ENCODE measurements at places on chromosomes 12 and 14.
A peak's percentile ranks its signal among the peaks of the same experiment; 100 is the strongest.

DNA sequence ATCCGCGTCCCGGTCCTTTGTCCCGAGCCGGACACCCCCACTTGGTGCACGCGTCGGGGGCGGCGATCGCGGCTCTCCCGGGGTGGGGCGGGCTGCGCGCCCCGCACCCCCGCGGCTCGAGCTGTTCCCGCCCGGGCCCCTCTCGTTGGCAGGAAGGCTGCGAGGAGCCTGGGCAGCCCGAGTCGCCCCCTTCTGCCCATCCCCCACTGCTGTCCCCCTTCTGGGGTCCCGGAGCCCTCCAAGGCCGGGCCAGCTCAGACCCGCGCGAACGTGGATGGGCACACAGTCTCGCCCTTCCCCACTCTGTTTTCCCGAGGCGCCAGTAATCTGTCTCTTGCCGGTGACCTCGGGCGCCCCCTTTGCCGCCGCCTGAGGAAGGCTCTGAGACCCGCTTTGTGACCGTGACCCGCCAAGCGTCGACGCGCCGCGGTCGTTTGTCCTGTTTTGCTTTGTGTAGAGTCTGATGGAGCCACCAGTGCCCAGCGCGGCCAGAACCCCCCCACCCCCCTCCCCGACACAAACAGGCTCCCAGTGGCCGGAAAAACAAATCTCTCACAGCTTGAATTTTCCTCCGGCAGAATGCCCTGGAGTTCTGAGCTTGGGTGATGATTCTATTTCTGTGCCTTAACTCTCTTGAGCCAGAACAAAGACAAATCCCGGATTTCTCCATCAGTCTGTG is 610 bp downstream of the C14orf132 start:
- peak; percentile 50 for DNase-seq

GRCh38 chr12:11685316-11685715 is 35.8 kb downstream of the ETV6 start:
- DNase-seq: no peak

DNA sequence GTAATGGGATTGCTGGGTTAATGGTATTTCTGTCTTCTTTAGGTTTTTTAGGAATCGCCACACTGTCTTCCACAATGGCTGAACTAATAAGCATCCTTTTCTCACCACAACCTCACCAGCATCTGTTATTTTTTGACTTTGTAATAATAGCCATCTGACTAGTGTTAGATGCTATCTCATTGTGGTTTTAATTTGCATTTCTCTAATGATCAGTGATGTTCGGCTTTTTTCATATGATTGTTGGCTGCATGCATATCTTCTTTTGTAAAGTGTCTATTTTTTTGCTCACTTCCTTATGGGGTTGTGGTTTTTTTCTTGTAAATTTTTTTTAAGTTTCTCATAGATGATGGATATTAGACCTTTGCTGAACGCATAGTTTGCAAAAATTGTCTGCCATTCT is 377.9 kb downstream of the GALC start:
- no peak for DNase-seq

DNA sequence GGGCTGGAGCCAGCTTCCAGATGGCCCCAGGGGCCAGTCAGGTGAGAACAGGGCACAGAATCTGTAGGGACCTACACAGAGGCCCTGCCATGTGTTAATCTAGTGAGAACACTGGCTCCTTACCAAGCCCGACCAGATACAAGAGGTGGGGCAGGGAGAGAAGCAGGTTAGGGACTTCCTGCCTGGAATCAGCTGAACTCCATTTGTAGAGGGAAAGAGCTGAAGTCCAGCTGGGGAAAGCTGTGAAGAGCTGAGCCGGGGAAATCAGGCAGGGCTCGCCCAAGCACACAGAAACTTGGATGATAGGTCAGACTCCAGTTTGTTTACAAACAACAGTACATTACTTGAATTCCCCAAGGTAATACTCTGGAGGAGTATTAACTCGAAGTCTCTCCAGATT is 46.7 kb downstream of the PTGER2 start:
- DNase-seq: no peak

GRCh38 chr12:33825986-33826602 is 196.2 kb upstream of the ALG10 start:
- no peak for DNase-seq

DNA sequence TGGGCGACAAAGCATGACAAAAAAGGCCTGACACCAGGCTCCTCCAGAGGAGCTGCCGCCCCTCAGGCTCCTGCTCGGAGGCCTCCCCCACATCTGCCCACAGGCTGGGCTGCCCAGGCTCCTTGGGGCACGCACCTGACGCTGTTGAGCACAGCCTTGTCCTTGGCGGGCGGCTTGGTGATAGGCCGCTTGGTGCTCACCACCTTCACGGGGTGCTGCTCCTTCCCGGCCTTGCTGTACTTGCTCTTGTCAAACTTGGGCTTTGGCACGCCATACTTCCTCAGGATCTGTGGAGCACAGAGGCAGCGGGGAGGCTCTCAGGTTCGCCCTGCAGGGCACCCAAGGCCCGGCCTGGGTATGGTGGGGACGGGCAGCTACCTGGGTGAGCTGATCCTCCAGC is 53.4 kb downstream of the TRAFD1 start:
- no peak for DNase-seq

- DNase-seq: no peak
Observed at GRCh38 chr12:12441843-12442461, 85.1 kb downstream of the BORCS5 start.

GRCh38 chr12:116456330-116457082 is 102.7 kb upstream of the MAP1LC3B2 start:
- no peak for DNase-seq

GRCh38 chr12:98968896-98969295 is 323.8 kb downstream of the APAF1 start:
- DNase-seq: no peak

DNA sequence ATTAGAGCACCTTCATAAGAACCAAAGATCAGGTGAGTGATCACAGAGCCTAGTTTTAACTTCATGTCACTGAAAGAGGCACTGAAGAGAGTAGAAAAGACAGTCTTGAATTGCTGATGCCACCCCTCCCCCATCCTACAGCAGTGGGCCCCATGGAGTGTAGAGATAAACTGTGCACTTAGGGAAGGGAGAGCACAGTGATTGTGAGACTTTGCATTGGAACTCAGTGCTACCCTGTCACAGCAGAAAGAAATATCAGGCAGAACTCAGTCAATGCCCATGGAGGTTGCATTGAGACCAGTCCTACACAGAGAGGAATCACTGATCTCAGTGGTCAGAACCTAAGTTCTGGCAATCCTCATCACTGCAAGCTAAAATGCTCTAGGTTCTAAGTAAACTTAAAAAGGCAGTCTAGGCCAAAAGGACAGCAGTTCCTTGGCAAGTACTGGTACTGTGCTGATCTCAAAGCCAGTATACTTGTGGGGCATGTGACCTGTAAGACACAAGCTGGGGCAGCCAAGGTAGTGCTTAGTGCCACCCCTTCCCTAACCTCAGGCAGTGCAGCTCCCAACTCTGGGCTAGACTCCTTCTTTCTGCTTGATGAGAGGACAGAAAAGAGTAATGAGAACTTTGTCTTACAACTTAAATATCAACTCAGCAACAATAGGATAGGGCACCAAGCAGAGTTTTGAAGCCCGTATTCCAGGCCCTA is 94.1 kb downstream of the FSCB start:
- no peak for DNase-seq

DNA sequence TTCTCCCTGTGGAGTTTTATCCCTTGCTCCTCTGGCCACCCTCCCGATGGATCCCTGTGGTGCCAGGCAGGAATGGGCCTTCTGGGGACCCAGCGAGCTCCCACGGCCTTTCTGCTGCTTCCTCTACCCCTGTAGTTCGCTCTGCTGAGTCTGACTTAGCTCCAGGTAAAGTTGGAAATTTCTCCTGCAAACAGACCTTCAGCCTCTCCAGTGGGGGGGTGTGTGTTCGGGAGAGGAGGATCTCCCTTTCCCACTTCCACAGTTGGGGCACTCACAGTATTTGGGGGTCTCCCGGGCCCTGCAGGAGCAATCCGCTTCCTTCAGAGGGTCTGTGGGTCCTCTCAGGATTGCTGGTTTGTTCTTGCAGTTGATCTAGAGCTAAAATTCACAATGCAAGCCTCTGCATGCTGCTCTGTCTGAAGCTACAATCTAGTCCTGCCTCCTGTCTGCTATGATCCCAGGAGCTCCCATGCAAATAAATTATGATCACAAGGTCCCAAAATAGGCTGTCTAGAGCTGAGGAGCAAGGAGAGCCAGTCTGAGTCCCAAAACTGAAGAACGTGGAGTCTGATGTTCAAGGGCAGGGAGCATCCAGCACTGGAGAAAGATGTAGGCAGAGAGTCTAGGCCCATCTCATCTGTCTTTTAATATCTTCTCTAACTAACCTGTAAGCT is 18.3 kb downstream of the MTRFR start:
- DNase-seq: no peak

DNA sequence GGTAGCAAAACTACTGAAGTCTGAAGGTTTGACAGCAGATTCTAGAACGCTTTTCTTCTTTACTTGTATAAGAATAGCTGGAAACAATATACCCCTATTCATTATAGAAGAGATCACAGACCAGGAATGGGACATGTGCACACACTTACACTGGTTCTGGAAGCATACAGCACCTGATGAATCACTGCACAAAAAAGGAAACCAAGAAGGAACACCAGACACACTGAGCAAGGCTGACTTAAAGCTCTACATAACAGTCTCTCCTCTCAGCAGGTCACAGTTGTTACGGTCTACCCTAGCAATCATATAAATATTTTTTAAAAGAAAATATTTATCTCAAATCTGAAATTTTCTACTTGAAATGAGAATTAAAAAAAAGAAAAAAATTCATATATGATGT is 13.5 kb downstream of the ATP2B1 start:
- DNase-seq: no peak

DNA sequence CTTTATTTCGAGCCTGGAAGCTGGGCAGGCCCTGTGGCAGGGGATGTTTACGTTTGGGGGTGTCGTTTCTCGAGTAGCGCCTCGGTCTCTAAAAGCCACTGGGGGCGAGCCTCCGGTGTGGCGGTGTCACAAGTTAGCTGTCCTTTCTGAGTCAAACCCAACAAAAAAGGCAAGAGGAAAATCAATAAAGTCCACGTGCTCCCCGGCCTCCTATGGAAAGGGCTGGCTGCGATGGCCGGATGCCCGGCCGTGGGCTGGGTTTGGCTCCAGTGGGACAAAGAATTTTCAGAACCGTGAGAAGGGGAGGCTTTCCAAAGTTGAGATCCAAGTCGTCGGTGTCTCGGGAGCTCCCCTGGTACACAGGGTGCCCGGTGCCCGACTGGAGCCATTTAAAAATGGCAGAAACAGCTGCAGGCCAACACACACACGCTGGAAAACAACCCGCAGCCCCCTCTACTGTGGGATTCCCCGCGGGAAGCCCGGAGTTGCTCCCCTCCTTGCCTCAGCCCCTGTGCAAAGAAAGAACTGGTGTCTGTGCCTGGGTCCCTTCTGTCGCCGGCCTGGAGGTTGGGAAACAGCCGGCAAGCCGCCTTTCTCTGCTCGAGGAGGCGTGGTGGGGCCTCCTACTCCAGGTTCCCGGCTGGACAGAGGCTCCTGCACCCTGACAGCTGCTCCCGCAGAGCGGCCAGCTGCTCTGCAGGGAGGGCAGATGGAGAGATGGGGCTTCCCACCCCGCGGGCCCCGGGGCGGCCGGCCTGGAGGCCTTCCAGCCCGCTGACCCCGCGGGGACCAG is 1.9 kb downstream of the BCL7A start:
- peak; percentile 51 for DNase-seq

GRCh38 chr12:15856097-15856982 is 25.8 kb upstream of the STRAP start:
- peak; percentile 16 for DNase-seq

GRCh38 chr14:31913370-31913769 is 163.7 kb upstream of the ARHGAP5 start:
- DNase-seq: no peak

GRCh38 chr12:49874142-49874897 is 29.4 kb downstream of the FAIM2 start:
- peak; percentile 50 for DNase-seq

- no peak for DNase-seq
Observed at GRCh38 chr12:70876952-70877351, 43.6 kb downstream of the PTPRR start.

DNA sequence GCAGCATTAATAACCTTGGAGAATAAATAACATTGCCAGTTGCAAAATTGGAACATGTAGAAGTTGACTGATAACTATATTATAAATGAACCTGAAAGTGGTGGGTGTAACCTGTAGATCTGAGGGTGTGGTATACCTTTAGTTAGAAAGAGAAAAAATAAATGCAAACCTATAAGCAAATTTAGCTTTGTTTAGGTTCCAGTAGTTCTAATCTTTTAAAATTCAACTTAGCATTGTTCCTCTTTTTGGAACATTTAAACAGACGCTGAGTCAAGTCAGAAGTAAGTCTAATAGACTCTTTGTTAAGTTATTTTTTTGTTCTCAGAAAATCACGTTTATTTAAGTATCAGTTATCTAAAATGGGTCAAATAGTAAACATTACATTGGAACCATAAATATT is 120.0 kb downstream of the DNAI7 start:
- no peak for DNase-seq

- DNase-seq: no peak
Observed at GRCh38 chr14:26577711-26578110, 20.1 kb downstream of the NOVA1 start.

- no peak for DNase-seq
Observed at GRCh38 chr14:73747379-73748211, 33.4 kb upstream of the PNMA1 start.

GRCh38 chr14:76996563-76997146 is 31.9 kb downstream of the IRF2BPL start:
- DNase-seq: no peak

- no peak for DNase-seq
Observed at GRCh38 chr14:93062890-93063289, 52.8 kb downstream of the ITPK1 start.

GRCh38 chr12:130826151-130826801 is 12.8 kb downstream of the STX2 start:
- DNase-seq: no peak

- no peak for DNase-seq
Observed at GRCh38 chr12:71268598-71269280, 110.9 kb upstream of the TSPAN8 start.

DNA sequence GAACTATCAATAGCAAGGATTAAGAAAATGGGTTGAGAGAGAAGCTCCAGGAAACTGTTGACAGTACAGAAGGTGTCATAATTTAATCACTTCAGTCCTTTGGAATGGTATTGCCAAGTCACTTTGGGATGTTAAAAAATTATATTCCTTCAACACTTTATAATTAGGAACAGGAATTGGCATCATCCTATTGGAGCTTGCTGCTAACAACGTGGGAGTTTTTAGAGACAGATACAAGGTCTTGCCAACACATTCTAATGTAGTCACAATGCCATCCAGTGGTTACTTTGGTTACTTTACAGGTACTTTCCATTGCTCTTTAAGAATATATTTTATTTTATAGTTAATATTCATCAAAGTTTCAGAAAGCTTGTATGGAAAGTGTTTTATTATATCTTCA is 310.1 kb downstream of the SYT1 start:
- no peak for DNase-seq

DNA sequence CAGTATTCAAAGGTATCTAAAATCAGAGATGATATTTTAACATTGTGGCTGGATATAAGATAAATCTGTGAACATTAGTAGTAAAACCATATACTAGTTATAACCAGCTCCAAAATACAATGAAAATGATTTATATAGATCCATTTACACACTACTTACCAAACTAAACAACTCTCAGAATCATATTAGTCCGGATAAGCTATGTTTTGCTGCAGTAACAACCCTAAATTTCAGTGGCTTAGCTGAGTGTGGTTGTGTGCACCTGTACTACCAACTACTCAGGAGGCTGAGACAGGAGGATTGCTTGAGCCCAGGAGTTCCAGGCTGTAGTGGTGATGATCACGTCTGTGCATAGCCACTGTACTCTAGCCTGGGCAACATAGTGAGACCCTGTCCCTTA is 23.8 kb downstream of the ZDHHC17 start:
- DNase-seq: no peak

All from hippocampal formation (tissue), 2 donors.